Activated T-helper 17 cell treated with anti-CD3 and anti-CD28 coated beads, Interleukin-2, amount 50 U/mL, for 72 hours (primary cell): ENCODE measurements at places on chromosomes 7 and 10.

GRCh38 chr7:116910383-116910782 is 42.9 kb upstream of the ST7 start:
- ATAC-seq = no peak
- no peaks in the 10 kb centered on the region for H3K4me1 ChIP-seq
- H3K27ac ChIP-seq = no peak overlapping the region
- H3K36me3 ChIP-seq = peaks cover 92% of the 10 kb centered on the region
- H3K4me3 ChIP-seq = no peak overlapping the region
- H3K27me3 ChIP-seq = no peaks in the 10 kb centered on the region

DNA sequence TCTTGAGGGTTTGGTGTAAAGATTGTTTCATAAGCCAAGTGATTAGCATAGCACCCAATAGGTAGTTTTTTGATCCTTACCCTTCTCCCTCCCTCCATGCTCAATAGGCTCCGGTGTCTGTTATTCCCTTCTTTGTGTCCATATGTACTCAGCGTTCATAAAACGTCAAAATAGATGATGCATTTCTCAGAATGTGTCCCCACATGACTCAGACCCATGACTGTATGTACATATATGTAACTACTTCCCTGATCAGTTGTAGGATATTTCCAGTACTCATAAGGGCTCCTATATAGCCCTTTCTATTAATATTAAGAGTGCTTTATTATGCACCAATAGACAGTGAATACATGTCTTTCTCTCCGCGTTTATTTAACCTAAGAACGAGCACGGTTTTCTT is 466.9 kb downstream of the KIF20B start:
- H3K4me1 ChIP-seq = no peaks in the 10 kb centered on the region
- H3K36me3 ChIP-seq = no peaks in the 10 kb centered on the region
- no peak for ATAC-seq
- peaks cover 4% of the 10 kb centered on the region for H3K27me3 ChIP-seq

DNA sequence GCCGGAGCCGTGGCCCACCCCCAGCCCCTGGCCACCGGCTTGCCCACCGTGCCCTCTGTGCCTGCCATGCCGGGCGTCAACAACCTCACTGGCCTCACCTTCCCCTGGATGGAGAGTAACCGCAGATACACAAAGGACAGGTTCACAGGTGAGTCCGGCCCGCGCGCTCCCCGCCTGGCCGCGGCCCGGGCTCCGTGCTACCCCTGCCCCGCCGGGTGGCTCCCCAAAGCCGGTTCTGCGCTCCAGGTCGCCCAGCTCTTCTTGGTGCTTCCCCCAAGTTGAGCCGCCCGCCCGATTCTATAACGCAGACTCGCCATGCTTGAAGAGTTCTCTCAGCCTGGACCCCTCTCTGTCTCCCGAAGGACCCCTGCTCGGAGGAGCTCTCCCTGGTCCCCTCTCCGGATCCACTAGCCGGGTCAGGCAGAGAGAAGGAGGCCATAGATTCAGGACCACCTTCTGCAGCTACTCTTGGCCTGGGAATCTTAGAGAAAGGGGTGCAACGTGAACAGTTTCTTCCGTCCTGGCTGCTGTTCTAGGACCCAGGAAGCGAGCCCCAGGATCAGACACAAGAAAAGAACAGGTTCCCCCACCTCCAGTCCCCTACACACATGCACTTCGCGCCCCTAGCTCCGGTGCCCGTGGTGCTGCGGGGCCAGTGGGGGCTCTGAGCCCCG is 999 bp downstream of the TLX1 start:
- peaks cover 68% of the 10 kb centered on the region for H3K27me3 ChIP-seq
- peaks cover 7% of the 10 kb centered on the region for H3K4me1 ChIP-seq
- peaks cover 15% of the 10 kb centered on the region for H3K36me3 ChIP-seq
- peak overlapping the region; percentile 55 for H3K4me3 ChIP-seq
- no peak overlapping the region for H3K27ac ChIP-seq
- no peak for ATAC-seq

- H3K4me1 ChIP-seq = peaks cover 16% of the 10 kb centered on the region
- H3K27ac ChIP-seq = peak overlapping the region; percentile 90
- peaks cover 28% of the 10 kb centered on the region for H3K36me3 ChIP-seq
- no peaks in the 10 kb centered on the region for H3K27me3 ChIP-seq
Observed at GRCh38 chr10:69316313-69317059, 38.2 kb downstream of the HK1 start.

DNA sequence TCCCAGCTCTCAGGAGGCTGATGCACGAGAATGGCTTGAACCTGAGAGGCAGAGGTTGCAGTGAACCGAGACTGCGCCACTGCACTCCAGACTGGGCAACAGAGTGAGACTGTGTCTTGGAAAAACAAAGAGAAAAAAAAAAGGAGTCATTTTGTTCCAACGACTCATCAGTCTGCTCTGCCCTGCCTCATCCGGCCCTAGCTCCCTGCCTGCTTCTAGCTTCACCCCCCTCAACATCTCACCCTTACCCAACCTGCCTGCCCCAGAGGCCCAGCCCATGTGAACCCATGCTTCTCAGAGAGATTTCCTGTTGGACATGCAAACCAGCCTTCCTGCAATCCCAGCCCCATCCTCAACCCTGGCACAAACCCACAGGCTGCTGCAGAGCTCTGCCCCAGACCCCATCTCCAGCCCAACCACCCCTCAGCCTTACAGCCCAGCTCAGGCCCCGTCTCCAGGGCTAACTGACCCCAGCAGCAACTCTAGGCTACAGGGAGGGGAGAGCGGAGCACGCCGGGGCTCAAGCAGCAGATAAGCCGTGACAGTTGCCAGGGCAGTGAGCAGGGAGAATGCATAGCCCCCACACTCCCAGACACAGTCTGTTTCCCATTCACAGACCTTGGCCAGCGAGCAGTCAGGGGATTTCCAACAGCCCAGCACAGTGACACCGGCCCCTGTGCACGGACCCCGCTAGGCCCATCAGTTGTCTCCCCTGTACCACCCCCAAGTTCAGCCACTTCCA is 86.0 kb upstream of the KCTD7 start:
- peaks cover 50% of the 10 kb centered on the region for H3K36me3 ChIP-seq
- peaks cover 4% of the 10 kb centered on the region for H3K4me1 ChIP-seq
- H3K4me3 ChIP-seq = no peak overlapping the region

GRCh38 chr10:71475243-71475871 is 78.6 kb downstream of the CDH23 start:
- no peaks in the 10 kb centered on the region for H3K36me3 ChIP-seq
- H3K4me3 ChIP-seq = no peak overlapping the region
- no peaks in the 10 kb centered on the region for H3K4me1 ChIP-seq
- peaks cover 10% of the 10 kb centered on the region for H3K27me3 ChIP-seq
- H3K27ac ChIP-seq = no peak overlapping the region

GRCh38 chr7:142943706-142944268 is 4.5 kb downstream of the LLCFC1 start:
- H3K27me3 ChIP-seq = peaks cover 38% of the 10 kb centered on the region
- peak overlapping the region; percentile 28 for H3K27ac ChIP-seq
- H3K4me1 ChIP-seq = peaks cover 3% of the 10 kb centered on the region
- no peaks in the 10 kb centered on the region for H3K36me3 ChIP-seq
- H3K4me3 ChIP-seq = no peak overlapping the region
- no peak for ATAC-seq

DNA sequence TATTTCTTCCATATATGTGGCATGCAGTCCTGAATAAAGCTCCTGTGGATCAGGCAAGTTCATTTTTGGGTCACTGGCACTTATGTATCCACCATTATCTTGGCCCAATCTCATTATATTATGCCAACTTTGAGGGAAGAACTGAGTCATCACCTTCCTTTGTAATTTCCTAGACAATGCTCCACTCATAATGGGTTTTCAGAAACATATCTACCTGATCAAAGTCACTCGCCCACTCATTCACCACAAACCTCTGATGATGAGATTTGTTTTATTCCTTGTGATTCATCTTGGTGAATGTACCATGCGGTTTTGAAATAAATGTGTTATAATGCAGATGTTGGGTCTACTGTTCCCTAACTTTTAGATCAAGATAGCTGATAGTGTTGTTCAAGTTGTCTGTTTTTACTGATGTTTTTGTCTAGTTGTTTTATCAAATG is 525.8 kb downstream of the KIF20B start:
- H3K27ac ChIP-seq = peak overlapping the region; percentile 66
- peak; percentile 92 for ATAC-seq
- peaks cover 16% of the 10 kb centered on the region for H3K27me3 ChIP-seq
- H3K4me3 ChIP-seq = peak overlapping the region; percentile 30
- H3K4me1 ChIP-seq = peaks cover 5% of the 10 kb centered on the region

GRCh38 chr7:129650056-129650758 is 38.7 kb downstream of the NRF1 start:
- peak overlapping the region; percentile 82 for H3K27ac ChIP-seq
- H3K4me1 ChIP-seq = peaks cover 21% of the 10 kb centered on the region
- H3K27me3 ChIP-seq = no peaks in the 10 kb centered on the region
- peak; percentile 88 for ATAC-seq
- H3K36me3 ChIP-seq = peaks cover 12% of the 10 kb centered on the region

GRCh38 chr10:110093722-110094121 is 85.9 kb downstream of the ADD3 start:
- peak overlapping the region; percentile 16 for H3K4me3 ChIP-seq
- peaks cover 42% of the 10 kb centered on the region for H3K4me1 ChIP-seq
- ATAC-seq = no peak

- H3K36me3 ChIP-seq = no peaks in the 10 kb centered on the region
- H3K4me1 ChIP-seq = peaks cover 10% of the 10 kb centered on the region
- H3K4me3 ChIP-seq = peak overlapping the region; percentile 3
- no peak overlapping the region for H3K27ac ChIP-seq
Observed at GRCh38 chr7:39509436-39509835, 56.8 kb upstream of the YAE1 start.

- peaks cover 9% of the 10 kb centered on the region for H3K4me1 ChIP-seq
- no peak overlapping the region for H3K27ac ChIP-seq
- no peak overlapping the region for H3K4me3 ChIP-seq
Observed at GRCh38 chr10:74282151-74282847, 131.3 kb downstream of the ADK start.
